Activated T-cell treated with anti-CD3 and anti-CD28 coated beads, Interleukin-2, amount 50 U/mL, for 72 hours (primary cell): ENCODE measurements at places on chromosomes 6 and 20. TPM values are rescaled to one million over a fixed set of nuclear protein-coding genes. Genes with fewer than 3 reads are reported as not detected.

ADGRB3 gene
- not detected for total RNA-seq

DNA sequence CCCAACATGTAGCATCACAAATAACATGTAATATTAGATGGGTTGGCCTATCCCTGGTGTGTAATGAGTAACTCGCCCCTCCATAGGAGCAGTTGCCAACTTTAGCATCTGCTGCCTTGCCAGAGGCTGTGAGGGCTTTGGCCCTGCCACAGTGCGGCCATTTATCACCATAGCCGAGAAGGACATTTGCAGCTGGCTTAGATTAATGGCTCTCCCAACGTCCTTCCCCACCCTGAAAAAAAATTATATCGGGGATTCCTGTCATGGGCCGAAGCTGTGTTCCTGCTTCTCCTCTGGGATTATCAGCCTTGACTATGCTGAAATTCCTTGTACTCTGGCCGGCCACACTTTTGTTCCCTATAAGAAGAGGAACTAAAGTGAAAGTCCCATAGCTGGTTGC lies 7.6 kb upstream of the ADIG start:
- H3K4me1 ChIP-seq = no peaks in the 10 kb centered on the region
- no peak overlapping the region for H3K27ac ChIP-seq
- no peak overlapping the region for H3K4me3 ChIP-seq
- H3K36me3 ChIP-seq = peaks cover 2% of the 10 kb centered on the region
- DNase-seq = no peak
- H3K27me3 ChIP-seq = no peaks in the 10 kb centered on the region

ARFGEF3 gene
- total RNA-seq = 0.76 TPM

- H3K27me3 ChIP-seq = no peaks in the 10 kb centered on the region
- DNase-seq = no peak
- no peak overlapping the region for H3K4me3 ChIP-seq
- no peaks in the 10 kb centered on the region for H3K36me3 ChIP-seq
Observed at GRCh38 chr20:48451401-48451800, 376.4 kb downstream of the PREX1 start.

DNA sequence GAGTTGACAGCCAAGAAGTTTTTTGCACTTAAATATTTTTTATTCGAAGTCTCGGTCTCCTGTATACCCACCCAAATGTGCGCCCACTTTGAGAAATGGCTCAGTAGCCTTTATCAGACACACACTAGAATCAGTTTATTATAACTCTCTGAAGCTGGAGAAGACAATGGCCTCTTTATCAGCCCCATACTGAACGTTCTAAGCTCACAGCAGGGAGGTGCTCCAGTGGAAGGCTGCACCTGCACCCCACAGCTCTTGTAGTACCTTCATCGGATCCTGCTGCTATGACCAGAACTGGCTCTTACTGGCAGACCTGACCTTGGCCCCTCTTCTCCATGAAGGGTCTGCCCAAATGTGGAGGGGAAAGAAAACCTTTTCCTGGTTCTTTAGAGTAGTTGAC lies 165.0 kb upstream of the SCGN start:
- peaks cover 7% of the 10 kb centered on the region for H3K4me1 ChIP-seq
- H3K36me3 ChIP-seq = no peaks in the 10 kb centered on the region
- no peaks in the 10 kb centered on the region for H3K27me3 ChIP-seq
- no peak for DNase-seq
- no peak overlapping the region for H3K4me3 ChIP-seq
- H3K27ac ChIP-seq = no peak overlapping the region

DNA sequence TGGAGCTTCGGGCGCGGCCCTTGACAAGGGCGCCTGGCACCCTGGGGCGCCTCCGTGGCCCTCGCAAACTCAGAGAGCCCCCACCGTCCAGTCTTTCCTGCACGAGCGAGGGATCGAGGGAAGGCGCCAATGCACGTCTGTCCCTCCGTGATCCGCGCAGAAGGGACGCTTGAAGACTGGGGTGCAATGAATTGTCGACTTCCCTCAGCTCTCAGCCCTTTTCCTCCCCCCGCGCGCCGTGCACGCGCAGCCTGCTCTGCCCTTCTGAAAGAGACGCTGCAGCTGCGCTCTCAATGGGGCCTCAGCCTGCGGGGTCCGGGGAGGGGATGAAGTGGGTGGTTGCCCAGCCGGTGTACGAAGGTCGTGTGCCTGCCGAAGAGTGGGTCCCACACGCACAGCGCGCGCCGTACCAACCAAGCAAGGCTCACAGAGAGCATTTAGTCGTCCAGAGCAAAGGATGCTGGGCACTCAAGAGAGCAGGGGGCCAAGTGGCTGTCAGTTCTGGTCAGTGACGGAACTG lies 5.5 kb upstream of the SOX4 start:
- peak; percentile 39 for DNase-seq
- H3K36me3 ChIP-seq = no peaks in the 10 kb centered on the region
- H3K4me3 ChIP-seq = peak overlapping the region; percentile 93
- H3K27ac ChIP-seq = no peak overlapping the region
- H3K27me3 ChIP-seq = peaks cover 45% of the 10 kb centered on the region
- H3K4me1 ChIP-seq = peaks cover 16% of the 10 kb centered on the region

- H3K27ac ChIP-seq = peak overlapping the region; percentile 94
- peaks cover 48% of the 10 kb centered on the region for H3K4me1 ChIP-seq
- peaks cover 11% of the 10 kb centered on the region for H3K36me3 ChIP-seq
- no peaks in the 10 kb centered on the region for H3K27me3 ChIP-seq
- peak overlapping the region; percentile 90 for H3K4me3 ChIP-seq
Observed at GRCh38 chr6:125789167-125789566, 1.6 kb upstream of the NCOA7 start.

DNA sequence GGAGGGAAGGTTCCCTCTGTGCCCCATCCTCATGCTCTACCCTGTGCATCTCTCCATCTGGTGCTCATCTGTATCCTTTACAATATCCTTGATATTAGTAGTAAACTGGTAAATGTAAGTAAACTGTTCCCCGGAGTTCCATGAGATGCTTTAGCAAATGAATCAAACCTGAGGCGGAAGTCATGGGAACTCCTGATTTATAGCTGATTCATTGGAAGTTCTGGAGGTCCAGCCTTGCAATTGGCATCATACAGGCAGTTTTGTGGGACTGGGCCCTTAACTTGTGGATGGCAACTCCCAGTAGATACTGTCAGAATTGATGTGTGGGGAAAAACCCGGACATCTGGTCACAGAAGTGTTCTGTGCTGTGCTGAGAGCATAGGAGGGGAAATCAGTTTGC lies 11.2 kb upstream of the SLC22A2 start:
- no peaks in the 10 kb centered on the region for H3K36me3 ChIP-seq
- H3K4me1 ChIP-seq = peaks cover 8% of the 10 kb centered on the region
- H3K4me3 ChIP-seq = no peak overlapping the region
- peaks cover 13% of the 10 kb centered on the region for H3K27me3 ChIP-seq

GRCh38 chr6:101450901-101451300 lies 57.4 kb downstream of the GRIK2 start:
- no peak overlapping the region for H3K4me3 ChIP-seq
- DNase-seq = no peak
- no peak overlapping the region for H3K27ac ChIP-seq
- no peaks in the 10 kb centered on the region for H3K4me1 ChIP-seq
- H3K27me3 ChIP-seq = no peaks in the 10 kb centered on the region
- no peaks in the 10 kb centered on the region for H3K36me3 ChIP-seq

DNA sequence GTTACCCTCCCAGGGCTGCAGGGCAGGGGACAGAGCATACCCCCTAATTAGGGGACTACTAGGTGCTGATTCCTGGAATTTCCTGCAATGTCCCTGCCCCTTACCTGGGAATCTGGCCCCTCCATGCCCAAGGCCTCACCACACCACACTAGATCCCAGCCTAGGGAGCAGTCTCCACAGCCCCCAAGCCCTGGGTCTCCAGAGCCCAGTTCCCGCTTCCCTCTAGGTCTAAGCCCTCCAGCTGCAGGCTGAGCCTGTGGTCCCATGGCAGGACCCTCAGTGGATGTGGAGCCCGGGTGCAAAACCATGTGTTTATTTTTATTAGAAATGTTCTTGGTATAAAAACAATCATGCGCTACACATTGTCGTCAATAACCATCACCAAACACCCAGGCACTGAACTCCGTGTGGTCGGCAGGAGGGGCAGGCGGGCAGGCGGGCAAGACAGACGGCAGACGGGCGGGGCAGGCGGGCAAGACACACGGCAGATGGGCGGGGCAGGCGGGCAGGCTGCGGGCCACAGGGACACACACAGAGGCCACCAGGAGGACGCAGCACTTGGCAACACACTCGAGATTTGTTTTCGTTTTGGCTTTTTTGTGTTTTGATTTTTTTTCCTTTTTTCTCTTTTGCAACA lies 124.2 kb downstream of the GRM4 start:
- H3K27ac ChIP-seq = no peak overlapping the region
- H3K4me1 ChIP-seq = no peaks in the 10 kb centered on the region
- no peak for DNase-seq

DNA sequence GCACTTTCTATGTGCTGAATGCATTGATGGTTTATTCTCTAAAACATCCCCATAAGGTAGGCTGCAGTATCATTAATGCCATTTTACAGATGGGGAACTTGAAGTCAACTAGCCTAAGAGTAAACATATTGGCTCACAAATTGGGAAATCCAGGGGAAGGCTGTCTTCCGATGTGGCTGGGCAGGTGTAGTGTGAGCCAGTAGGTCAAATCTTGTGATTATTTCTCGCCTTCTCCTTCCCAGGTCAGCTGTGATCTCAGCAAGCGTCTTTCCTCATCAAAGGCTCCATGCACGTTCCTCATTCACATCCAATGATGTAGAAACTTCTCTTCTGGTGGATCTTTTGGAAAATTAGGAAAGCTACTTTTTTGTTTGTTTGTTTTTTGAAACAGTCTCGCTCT lies 94.1 kb upstream of the SHLD1 start:
- no peaks in the 10 kb centered on the region for H3K27me3 ChIP-seq
- DNase-seq = no peak
- no peaks in the 10 kb centered on the region for H3K36me3 ChIP-seq
- no peak overlapping the region for H3K4me3 ChIP-seq
- H3K27ac ChIP-seq = no peak overlapping the region
- H3K4me1 ChIP-seq = peaks cover 51% of the 10 kb centered on the region
